ENCODE measurements at places on chromosomes 1 and 21.

DNA sequence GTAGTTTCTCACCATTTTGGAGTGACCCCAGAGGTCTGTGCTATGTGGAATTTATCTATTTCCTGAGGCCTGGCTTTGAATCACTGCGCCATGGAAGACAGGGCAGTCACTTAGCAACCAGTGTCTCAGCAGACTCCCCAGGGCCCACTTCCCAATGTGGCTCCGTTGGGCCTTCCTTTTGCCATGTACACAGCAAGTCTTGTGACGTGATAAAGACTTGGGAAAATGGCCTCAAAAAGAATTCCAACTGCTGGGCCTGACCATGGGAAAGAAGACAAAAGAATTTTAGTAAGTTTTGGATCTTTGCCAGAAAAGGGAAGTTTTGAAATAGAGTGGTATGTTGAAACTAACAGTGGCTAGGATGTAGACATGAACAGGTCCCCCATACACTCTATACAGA, 36.2 kb downstream of the TLR5 start:
- no peak for DNase-seq

DNA sequence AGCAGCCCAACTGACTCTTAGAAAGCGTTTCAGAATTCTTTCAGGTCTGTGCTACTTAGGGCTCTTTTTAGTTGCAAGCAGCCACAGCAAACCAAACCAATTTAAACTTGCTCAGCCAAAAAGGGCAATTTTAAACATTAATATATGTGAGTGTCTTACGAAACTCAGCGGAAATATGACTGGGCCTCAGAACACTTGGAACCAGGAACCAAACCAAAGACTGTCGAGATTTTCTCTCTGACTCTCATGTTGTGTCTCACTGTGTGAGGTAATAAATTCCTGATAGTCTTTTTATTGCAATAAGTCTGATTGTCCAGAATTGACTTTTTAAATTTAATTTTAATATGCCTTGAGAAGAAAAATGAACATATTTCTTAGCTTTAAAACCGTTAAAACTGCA, 122.3 kb downstream of the SYF2 start:
- DNase-seq, result no peak

GRCh38 chr1:6205849-6206519, at the start of gene RNF207:
RNF207 (plus strand) TSS chr1:6206119; CDS start chr1:6206536, 417 bp downstream.
- peak; percentile 92 for DNase-seq

DNA sequence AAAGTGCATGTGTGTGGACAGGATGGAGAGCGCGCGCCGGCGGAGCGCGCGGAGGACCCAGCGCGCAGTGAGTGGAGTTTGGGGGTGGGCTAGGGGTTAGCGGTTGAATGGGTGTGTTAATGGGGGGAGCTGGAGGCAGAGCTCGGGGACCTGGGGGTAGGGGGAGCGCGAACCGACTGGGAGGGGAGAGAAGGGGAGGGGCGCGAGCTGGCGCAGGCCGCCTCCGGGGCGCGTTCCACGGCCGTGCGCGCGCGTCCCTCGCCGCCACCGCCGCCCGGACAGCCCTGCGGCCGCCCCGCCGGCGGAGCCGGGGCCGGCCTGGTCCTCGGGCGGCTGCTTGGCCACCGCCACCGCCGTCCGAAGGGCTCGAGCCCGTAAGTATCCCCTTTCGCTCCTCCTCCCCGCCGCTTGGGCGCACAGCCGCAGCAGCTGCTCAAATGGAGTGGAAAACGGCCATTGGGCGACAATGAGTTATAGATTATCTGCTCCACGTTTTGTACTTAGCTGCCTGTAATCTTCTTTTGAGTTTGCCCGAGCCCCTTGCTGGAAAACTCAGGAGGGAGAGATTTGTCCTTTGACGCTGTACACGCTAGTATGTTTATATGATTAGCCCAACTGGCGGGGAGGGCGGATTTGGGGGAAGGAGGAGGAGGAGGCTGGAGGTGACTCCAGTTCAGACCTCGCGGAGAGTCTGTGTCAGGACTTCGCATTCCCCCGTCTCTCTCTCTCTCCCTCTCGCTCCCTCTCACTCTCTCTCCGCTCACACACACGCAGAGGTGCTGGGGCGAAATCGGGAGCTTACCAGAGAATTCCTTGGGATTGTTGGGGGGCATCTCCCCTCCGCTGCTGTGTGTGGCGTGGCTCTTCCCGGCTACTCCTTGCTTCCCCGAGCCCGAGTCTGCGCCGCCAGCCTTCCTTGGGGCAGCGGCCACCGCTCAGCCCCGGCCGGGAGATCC, at the start of gene ADGRL2:
ADGRL2 (plus strand) TSS at position 240 of the 956 bp plus-strand sequence. CDS start 36,051 bp downstream, outside the sequence.
- DNase-seq, result peak; percentile 93

- DNase-seq, result no peak
These were observed 48.3 kb upstream of the POFUT2 start for GRCh38 chr21:45335761-45336534.

DNA sequence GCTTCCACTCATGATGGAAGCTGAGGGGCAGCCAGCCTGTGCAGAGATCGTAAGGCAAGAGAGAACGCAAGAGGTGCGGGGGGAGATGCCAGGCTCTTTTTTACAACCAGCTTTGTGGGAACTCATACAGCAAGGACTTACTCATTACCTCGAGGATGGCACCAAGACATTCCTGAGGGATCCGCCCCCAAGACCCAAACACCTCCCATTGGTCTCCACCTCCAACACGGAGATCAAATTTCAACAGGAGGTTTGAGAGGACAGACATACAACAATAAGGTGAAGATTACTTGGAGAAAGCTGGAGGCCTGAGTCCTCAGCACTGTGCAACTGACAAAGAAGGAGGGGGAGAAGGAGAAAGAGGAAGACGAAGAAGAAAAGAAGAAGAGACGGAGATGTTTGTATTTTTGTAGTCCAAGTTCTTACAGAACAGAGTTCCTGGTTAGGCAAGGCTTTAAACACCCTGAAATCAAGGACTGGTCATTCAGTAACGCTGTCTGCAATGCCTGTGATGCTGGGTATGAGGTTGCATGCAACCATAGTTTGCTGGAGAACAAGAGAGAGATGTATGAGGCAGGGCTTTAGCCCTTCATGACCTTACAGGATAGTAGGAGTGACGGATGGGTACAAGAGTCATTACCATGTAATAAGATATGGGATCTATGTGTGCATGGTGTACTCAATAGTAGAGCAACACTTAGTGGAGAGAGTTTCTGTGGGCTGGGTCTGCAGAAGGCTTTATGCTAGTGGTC, 19.7 kb upstream of the GALNT2 start:
- no peak for DNase-seq

GRCh38 chr1:156413391-156414246, 44.6 kb downstream of the RHBG start:
- no peak for DNase-seq

GRCh38 chr1:225362805-225363204, 65.0 kb downstream of the LBR start:
- DNase-seq, result no peak

DNA sequence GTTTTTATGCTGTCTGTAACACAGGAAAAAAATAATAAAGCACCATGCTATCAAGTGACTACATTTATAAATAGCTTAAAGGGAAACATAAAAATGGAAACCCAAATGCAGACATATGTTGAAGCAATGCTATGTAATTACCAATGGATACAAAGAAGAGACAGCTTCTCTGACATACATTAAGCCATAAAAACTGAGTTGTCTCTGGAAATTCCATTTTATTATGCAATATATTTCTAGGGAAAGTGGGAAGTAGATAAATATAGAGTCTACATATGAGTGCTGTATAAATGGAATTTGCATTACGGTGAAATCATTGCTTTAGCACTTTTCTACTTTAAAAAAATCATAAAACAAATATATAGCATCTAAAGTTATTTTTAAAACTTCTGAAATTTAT, 135.2 kb upstream of the COL11A1 start:
- no peak for DNase-seq

GRCh38 chr21:26810676-26811415, 34.4 kb downstream of the ADAMTS1 start:
- no peak for DNase-seq

- peak; percentile 38 for DNase-seq
These were observed 431 bp downstream of the RAB42 start for GRCh38 chr1:28592321-28593071.

GRCh38 chr21:41065539-41065938, 102.4 kb upstream of the BACE2 start:
- DNase-seq, result no peak

- no peak for DNase-seq
These were observed 61.8 kb upstream of the LRRC8D start for GRCh38 chr1:89759036-89759435.

Measured in astrocyte of the hippocampus (primary cell).